ENCODE measurements at places on chromosomes 3 and 15. TPM values are rescaled to one million over a fixed set of nuclear protein-coding genes. Genes with fewer than 3 reads are reported as not detected.

The SMCO1 gene
- not detected for total RNA-seq

The TRIM71 gene
- total RNA-seq, result not detected

The SLC30A4 gene
- total RNA-seq, result 6.8 TPM

The ZPLD1 gene
- total RNA-seq, result not detected

The ANKUB1 gene
- total RNA-seq, result not detected

The CAMK1 gene
- total RNA-seq, result 43.8 TPM

The GOLGA6D gene
- total RNA-seq, result not detected

The DNAH1 gene
- total RNA-seq, result 2.9 TPM

The CLDN1 gene
- total RNA-seq, result 0.27 TPM

The KLHL6 gene
- total RNA-seq, result 15.7 TPM

The PRR20G gene
- total RNA-seq, result not detected

The ACTRT3 gene
- total RNA-seq, result 5.6 TPM

The KBTBD12 gene
- not detected for total RNA-seq

The ZBTB20 gene
- 21.8 TPM for total RNA-seq

The KNG1 gene
- not detected for total RNA-seq

The CGNL1 gene
- 55.5 TPM for total RNA-seq

The CYP1A1 gene
- total RNA-seq, result 4.5 TPM

The SERINC4 gene
- not detected for total RNA-seq

The PPM1L gene
- total RNA-seq, result 4.5 TPM

The STRA6 gene
- total RNA-seq, result not detected

The BNIP2 gene
- 256 TPM for total RNA-seq

The TAGLN3 gene
- total RNA-seq, result not detected

The SLC12A1 gene
- total RNA-seq, result not detected

The ADPRH gene
- total RNA-seq, result 4.3 TPM

The SORD gene
- 43.4 TPM for total RNA-seq

The MAP1A gene
- 2.3 TPM for total RNA-seq

The IGSF11 gene
- 0.07 TPM for total RNA-seq

The ITIH3 gene
- not detected for total RNA-seq

Data from thoracic aorta endothelial cell (primary cell).